ENCODE measurements at places on chromosomes 2 and 18.

GRCh38 chr2:183022711-183023110 is 15.5 kb downstream of the NCKAP1 start:
- DNase-seq = no peak

DNA sequence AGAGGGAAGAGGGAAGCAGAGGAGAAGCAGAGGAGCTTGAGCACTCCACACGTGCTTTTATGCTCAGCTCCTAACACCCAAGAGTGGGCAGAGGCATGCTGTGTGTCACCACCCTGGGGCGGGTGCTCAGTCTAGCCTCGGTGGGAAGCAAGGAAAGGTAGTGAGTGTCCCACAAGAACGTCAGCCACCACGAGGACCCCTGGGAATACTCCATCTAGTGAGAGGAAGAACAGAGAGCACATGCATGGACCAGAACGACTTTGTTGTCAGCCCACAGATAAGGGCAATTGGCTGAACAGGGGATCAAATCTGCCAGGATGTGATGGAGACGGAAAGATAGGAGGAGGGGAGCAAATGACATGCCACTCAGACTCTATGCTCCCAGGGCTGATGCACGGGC is 83.4 kb downstream of the XDH start:
- no peak for DNase-seq

GRCh38 chr18:48687346-48688042 is 148.7 kb downstream of the CTIF start:
- DNase-seq = no peak

GRCh38 chr2:7841751-7842150 is 840.1 kb upstream of the ID2 start:
- DNase-seq = no peak

GRCh38 chr2:70349921-70350685 is 48.2 kb upstream of the FAM136A start:
- no peak for DNase-seq

GRCh38 chr2:11483806-11484617 is 18.1 kb upstream of the E2F6 start:
- no peak for DNase-seq

Measured in heart right ventricle (tissue), 16 donors.